Right lobe of liver (tissue), 6 donors: ENCODE measurements at places on chromosomes 12 and 14. TPM values are rescaled to one million over a fixed set of nuclear protein-coding genes. Genes with fewer than 3 reads are reported as not detected.

- DNase-seq, result no peak
These were observed 54.7 kb upstream of the GTF2A1 start for GRCh38 chr14:81275305-81276072.

GRCh38 chr14:37246427-37246829 lies 48.7 kb downstream of the MIPOL1 start:
- DNase-seq, result no peak

- DNase-seq, result no peak
These were observed 10.9 kb upstream of the SALL2 start for GRCh38 chr14:21537090-21537424.

- peak; percentile 77 for DNase-seq
These were observed 60.7 kb downstream of the PLEKHG3 start for GRCh38 chr14:64764641-64765520.

DNA sequence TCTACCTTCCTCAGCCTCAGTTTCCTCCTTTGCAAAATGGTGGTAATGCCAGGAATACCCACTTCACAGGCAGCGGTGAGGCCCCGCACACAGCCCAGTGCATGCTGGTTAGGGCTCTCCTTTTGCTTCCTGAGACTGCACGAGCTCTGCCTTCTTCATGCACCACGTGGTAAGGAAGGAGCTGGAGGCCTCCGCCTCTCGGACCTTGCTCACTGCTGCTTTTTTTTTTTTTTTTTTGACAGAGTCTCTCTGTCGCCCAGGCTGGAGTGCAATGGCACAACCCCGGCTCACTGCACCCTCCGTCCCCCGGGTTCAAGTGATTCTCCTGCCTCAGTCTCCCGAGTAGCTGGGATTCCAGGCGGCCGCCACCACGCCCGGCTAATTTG lies 18.1 kb downstream of the TAMALIN start:
- no peak for DNase-seq

- DNase-seq, result no peak
These were observed 10.2 kb downstream of the BDKRB2 start for GRCh38 chr14:96214793-96215192.

DNA sequence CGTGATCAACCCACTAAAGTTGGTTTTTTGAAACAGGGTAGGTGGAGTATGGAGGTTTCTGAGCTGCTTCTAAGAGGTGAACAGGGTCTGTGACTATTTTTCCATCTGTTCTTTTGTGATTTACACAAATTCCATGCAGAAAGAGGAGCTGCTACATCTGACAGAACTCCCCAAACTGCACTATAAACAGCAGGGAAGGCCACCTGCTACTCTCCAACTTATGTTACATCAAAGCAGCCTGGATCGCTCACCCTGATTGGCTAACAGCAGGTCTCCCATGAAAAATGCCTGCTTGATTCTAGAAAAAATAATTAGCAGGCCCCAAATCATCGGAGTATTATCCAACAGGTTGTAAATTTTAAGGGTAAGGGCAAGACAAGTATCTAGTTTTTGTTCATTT lies 282.9 kb upstream of the FLRT2 start:
- no peak for DNase-seq

GRCh38 chr14:98700748-98701147 lies 571.2 kb downstream of the BCL11B start:
- no peak for DNase-seq

GRCh38 chr12:91205811-91206210 lies 23.2 kb upstream of the DCN start:
- DNase-seq, result no peak

GRCh38 chr12:97557116-97557515 lies 94.5 kb downstream of the RMST start:
- DNase-seq, result no peak

DNA sequence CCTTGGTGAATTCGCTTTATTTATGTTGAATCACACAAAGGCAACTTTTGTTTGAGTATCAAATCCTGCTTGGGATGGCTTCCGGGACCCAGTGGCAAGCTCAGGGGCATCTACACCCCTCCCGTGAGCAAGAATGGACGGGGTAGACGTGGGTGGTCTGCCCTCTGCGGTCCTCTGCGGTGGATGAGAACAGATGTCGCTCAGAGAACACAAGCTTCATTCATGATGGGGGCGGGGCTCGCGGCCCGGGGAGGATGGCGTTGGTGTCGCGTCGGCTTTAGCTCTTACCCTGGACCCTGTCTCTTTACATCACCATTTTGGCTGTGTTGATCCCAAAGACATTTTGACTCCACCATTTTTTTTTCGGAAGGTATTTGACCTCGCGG lies 158.5 kb upstream of the RTL1 start:
- peak; percentile 43 for DNase-seq

DNA sequence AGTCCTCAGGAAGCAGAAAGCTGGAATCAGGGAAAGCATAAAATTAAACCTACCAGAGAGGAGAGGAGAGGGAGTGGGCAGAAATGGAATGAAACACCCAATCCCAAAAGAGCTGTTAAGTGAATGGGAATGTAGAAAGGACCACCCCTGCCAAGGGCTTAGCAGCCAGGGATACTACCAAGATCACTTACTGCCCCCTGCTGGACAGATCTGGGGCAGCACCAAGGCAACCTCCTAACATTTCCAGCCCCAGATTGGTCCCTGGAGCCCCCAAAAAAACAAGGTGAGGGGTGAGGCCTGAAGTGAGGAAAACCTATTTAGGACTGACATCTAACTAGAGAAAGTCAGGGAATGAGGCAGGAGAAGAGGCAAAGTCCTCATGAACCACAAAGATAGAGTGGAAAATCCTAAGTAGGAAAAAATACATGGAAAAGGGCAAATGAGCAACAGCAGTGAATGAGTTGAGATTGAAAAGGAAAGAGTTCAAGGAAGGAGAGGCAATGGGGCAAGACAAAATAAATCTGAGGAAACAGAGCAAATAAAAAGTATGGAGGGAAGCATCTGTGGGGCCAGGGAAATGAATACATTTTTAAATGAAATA lies 11.2 kb upstream of the FKBP11 start:
- DNase-seq, result peak; percentile 71

- DNase-seq, result peak; percentile 87
These were observed at the start of gene TNFRSF1A for GRCh38 chr12:6341417-6342139. TSS of gene TNFRSF1A (minus strand) at chr12:6342076. CDS start at chr12:6341814, 262 bp downstream.

- no peak for DNase-seq
These were observed 200.1 kb upstream of the FRMD6 start for GRCh38 chr14:51451561-51451960.

- no peak for DNase-seq
These were observed 12.6 kb upstream of the CD69 start for GRCh38 chr12:9773216-9773877.

GRCh38 chr14:99121319-99121875 lies 150.6 kb downstream of the BCL11B start:
- no peak for DNase-seq

GRCh38 chr12:1429980-1430379 lies 164.4 kb downstream of the FBXL14 start:
- DNase-seq, result no peak

TPH2 gene
- total RNA-seq, result not detected

SERPINA1 gene
- 36,216 TPM for total RNA-seq

NR1H4 gene
- 63.7 TPM for total RNA-seq

GALNT6 gene
- 0.55 TPM for total RNA-seq

ACSM4 gene
- total RNA-seq, result not detected

SSTR1 gene
- total RNA-seq, result 1.6 TPM

CISTR gene
- total RNA-seq, result not detected

CCDC38 gene
- total RNA-seq, result 0.86 TPM

KRT83 gene
- not detected for total RNA-seq
